ENCODE measurements at places on chromosomes 4 and X. TPM values are rescaled to one million over a fixed set of nuclear protein-coding genes. Genes with fewer than 3 reads are reported as not detected.
A peak's percentile ranks its signal among the peaks of the same experiment; 100 is the strongest.

GRCh38 chr4:99852199-99852749 is 35.6 kb downstream of the DAPP1 start:
- DNase-seq: no peak

DNA sequence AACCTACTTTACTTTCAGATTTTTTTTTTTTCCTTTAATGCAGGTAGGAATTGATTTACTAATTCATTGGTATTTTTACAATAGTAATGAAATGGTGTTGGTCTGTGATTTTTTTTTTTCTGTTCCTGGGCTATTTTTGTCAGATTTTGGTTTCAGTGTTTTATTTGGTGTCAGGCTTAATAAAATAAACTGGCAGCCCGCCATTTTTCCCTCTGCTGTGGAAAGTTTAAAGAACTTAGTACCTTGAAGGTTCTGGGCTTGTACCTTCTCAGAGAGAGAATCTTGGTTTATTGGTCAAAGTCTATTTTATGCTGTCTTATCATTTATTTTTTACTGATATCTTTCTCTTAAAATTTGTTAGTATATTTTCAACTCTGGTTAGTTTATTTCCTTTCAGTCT is 64.0 kb upstream of the RHOH start:
- DNase-seq: no peak

- DNase-seq: no peak
Observed at GRCh38 chr4:25088093-25088952, 57.6 kb upstream of the LGI2 start.

RTL5 gene
- polyA plus RNA-seq: 16.2 TPM

GRCh38 chr4:141429933-141430332 is 206.4 kb upstream of the IL15 start:
- DNase-seq: no peak

- no peak for DNase-seq
Observed at GRCh38 chrX:65706041-65706828, 38.8 kb downstream of the MSN start.

DNA sequence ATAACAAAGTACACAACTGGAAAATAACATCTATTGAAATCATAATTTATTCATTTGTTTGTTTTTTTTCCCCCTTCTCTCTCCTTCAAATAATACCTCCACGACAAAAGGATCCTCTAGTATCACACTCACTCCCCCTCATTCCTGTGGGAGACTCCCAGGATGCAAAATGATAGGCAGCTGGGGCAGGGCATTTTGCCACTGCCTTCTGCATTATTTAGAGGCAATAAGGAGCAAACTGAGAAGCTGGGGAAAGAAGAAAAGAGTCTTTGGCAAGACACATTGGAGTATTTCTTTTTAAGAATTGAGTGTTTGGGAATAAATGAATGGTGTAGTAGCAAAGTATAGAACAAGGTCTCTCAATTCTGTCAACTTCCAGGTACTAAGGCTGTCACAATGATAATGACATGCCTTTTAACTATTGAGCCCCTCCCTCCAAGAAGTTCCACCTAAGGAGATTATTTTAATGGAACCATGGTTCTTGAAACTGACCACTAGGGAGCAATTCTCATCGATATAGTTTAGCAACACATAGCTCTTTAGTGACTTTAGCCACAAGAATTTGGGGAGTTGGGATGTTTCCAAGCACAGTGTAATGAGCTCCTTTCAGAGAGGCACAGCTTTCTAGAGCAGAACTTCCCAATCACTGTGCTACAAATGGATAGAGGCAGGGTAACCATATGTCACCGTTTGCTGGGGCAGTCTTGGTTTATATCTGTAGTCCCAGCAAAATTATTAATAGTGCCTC is 303.3 kb downstream of the FRMPD4 start:
- DNase-seq: no peak

GRCh38 chr4:150229520-150229919 is 151.3 kb downstream of the DCLK2 start:
- DNase-seq: no peak

ATP1B4 gene
- polyA plus RNA-seq: not detected

GRCh38 chr4:109745830-109746229 is 16.0 kb upstream of the PLA2G12A start:
- DNase-seq: no peak

DNA sequence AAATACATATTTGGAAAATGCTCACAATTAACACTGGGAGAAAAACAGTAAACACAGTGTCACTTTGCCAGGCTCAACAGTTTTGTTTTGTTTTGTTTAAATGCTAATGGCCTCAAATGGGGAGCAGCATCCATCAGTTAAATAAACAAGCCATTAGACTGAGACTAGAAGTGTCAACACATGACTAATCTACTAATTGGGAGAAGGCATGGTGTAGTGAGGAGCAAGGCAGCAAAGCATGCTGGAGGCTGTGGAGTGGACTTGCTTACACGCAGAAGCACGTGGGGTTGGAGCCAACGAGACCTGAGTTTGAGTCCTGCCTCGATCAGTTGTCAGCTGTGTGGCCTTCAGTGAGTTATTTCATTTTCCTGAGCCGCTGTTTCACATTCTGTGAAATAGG is 29.0 kb downstream of the UTP14A start:
- DNase-seq: no peak

CD38 gene
- 3.0 TPM for polyA plus RNA-seq

ZNF827 gene
- 7.8 TPM for polyA plus RNA-seq

DNA sequence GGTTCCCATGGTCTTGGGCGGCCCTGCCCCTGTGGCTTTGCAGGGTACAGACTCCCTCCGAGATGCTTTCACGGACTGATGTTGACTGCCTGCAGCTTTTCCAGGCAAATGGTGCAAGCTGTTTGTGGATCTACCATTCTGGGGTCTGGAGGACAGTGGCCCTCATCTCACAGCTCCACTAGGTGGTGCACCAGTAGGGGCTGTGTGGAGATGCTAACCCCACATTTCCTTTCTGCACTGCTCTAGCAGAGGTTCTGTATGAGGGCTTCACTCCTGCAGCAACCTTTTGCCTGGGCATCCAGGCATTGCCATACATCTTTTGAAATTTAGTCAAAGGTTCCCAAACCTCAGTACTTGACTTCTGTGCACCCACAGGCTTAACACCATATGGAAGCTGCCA is 176.1 kb downstream of the DCAF12L1 start:
- DNase-seq: no peak

GRCh38 chr4:140172960-140173359 is 19.0 kb upstream of the MAML3 start:
- DNase-seq: no peak

DNA sequence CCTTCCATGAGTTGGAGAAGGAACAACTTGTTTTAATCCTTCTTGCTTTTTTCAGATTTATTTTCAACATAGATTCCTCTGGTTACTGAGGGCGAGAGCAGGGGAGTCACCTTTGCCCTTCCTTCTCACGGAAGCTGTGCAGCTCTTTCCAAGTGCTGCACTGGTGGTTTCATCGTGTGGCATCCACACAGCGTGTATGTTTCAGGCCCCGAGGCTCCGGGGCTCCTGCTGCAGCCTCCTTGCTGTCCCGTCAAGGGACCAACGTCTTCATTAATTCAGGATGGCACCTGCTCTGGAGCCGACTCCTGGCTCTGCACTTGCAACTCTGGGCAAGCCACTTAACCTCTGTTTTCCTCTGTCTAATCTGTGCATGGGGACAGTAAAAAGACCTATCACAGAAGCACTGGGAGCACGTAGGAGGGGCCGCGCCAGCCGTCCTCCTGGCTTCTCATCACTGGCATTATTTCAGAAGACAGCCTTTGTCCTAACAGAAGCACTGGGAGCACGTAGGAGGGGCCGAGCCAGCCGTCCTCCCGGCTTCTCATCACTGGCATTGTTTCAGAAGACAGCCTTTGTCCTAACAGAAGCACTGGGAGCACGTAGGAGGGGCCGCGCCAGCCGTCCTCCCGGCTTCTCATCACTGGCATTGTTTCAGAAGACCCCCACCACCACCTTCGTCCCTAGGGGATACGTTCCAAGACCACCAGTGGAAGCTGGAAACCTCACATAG is 117.8 kb upstream of the NKX1-1 start:
- peak; percentile 7 for DNase-seq

BEND2 gene
- not detected for polyA plus RNA-seq

All from ovary (tissue), 10 donors.